Cardiac muscle cell (in vitro differentiated cells and primary cell): ENCODE measurements at places on chromosomes 13 and 19.

GRCh38 chr19:18594096-18594823, 5.7 kb downstream of the REX1BD start:
- H3K27me3 ChIP-seq, result peaks cover 4% of the 10 kb centered on the region
- H3K36me3 ChIP-seq, result no peaks in the 10 kb centered on the region
- H3K4me1 ChIP-seq, result no peaks in the 10 kb centered on the region

DNA sequence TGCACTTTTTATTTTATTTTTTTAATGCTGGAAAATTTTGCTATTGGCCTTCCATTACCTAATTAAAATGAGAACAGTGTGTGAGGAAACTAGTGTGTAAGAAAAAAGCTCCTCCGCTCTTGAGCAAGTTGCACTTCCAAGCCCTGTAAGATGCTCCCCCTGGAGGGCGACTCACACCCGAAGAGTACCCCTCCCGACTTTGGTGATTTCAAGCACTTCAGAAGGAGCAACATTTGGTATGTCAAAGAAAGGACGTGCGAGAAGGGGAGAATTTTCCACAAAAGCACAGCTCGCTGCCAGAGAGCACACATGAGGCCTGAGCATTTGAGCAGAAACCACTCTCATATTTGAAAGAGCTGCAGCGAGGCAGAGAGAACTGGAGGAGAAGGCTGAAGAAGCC, 504.4 kb downstream of the FGF9 start:
- H3K27me3 ChIP-seq, result no peaks in the 10 kb centered on the region
- no peaks in the 10 kb centered on the region for H3K4me1 ChIP-seq
- H3K36me3 ChIP-seq, result no peaks in the 10 kb centered on the region
- no peak for DNase-seq
- H3K4me3 ChIP-seq, result no peak overlapping the region

DNA sequence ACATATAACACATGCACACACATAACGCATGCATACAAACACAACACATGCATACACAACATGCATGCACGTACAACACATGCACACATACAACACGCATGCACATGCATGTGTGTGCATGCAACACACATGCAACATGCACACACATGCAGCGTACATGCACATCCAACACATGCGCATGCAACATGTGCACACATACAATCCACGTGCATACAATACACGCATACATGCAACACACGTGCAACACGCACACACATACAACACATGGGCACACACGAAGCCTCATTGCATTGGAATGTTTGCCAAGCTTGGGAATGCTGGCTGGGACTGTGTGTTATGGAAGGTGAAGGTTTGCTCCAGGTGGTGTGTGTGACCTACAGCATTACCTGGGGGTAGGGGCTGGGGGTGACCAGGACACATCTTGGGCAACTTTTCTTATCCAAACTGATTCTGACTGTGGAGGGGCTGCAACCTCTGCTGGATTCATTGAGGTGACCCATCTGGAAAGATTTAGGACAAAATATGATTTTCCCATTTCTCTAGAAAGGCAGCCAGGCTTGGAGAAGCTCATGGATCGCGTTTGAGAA, 58.9 kb downstream of the SPACA7 start:
- no peaks in the 10 kb centered on the region for H3K4me1 ChIP-seq
- H3K36me3 ChIP-seq, result no peaks in the 10 kb centered on the region
- DNase-seq, result no peak
- no peaks in the 10 kb centered on the region for H3K27me3 ChIP-seq
- H3K4me3 ChIP-seq, result no peak overlapping the region

- H3K27ac ChIP-seq, result no peak overlapping the region
- H3K36me3 ChIP-seq, result no peaks in the 10 kb centered on the region
- no peaks in the 10 kb centered on the region for H3K27me3 ChIP-seq
- no peak for DNase-seq
Observed at GRCh38 chr19:2046046-2046907, 4.8 kb downstream of the MKNK2 start.

GRCh38 chr13:23146006-23146405, 34.8 kb upstream of the SGCG start:
- no peak for DNase-seq
- no peaks in the 10 kb centered on the region for H3K36me3 ChIP-seq
- H3K4me3 ChIP-seq, result no peak overlapping the region
- no peak overlapping the region for H3K27ac ChIP-seq

GRCh38 chr13:111919849-111920248, 147.1 kb upstream of the SOX1 start:
- no peak overlapping the region for H3K4me3 ChIP-seq
- no peak for DNase-seq
- no peaks in the 10 kb centered on the region for H3K4me1 ChIP-seq
- H3K27me3 ChIP-seq, result peaks cover 30% of the 10 kb centered on the region

- no peaks in the 10 kb centered on the region for H3K27me3 ChIP-seq
- H3K4me1 ChIP-seq, result peaks cover 36% of the 10 kb centered on the region
- H3K36me3 ChIP-seq, result peaks cover 25% of the 10 kb centered on the region
- peak overlapping the region; percentile 31 for H3K27ac ChIP-seq
- peak; percentile 5 for DNase-seq
Observed at GRCh38 chr13:111247552-111247951, 72.9 kb upstream of the TEX29 start.

- no peak for DNase-seq
- H3K27ac ChIP-seq, result no peak overlapping the region
- no peaks in the 10 kb centered on the region for H3K36me3 ChIP-seq
- H3K27me3 ChIP-seq, result peaks cover 5% of the 10 kb centered on the region
- no peak overlapping the region for H3K4me3 ChIP-seq
Observed at GRCh38 chr19:39937094-39937720, 2.8 kb upstream of the FCGBP start.

DNA sequence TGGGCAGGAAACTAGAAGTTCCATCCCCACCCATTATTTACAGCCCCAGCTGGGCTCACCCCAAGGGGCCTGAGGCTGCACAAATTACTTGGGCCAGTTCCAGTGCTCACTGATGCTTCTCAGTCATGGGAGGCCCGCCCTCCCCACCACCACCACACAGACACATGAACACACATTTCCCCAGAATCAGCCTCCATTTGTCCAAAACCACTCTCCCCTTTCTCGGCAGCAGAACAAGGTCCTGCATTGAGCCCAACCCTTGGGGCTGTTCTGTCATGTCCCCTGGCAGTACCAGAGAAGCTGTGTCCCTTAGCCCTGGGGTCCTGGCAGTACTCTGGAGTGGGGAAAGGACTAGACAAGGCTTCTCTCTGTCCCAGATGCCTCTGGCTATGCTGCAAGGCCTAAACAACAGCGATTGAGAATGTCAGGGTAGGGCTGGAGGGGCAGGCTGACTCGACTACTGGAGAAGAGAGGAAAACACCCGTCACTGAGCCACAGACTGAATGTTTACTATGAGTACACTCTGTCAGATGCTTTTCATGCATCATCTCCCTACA, 21.8 kb downstream of the SAMD4B start:
- H3K4me3 ChIP-seq, result no peak overlapping the region
- H3K4me1 ChIP-seq, result no peaks in the 10 kb centered on the region
- peak; percentile 30 for DNase-seq
- H3K36me3 ChIP-seq, result peaks cover 30% of the 10 kb centered on the region

- no peaks in the 10 kb centered on the region for H3K27me3 ChIP-seq
- peak; percentile 22 for DNase-seq
- H3K36me3 ChIP-seq, result no peaks in the 10 kb centered on the region
- peak overlapping the region; percentile 70 for H3K27ac ChIP-seq
- peak overlapping the region; percentile 95 for H3K4me3 ChIP-seq
- H3K4me1 ChIP-seq, result peaks cover 4% of the 10 kb centered on the region
Observed at GRCh38 chr13:102597029-102597961, 509 bp downstream of the TPP2 start.

DNA sequence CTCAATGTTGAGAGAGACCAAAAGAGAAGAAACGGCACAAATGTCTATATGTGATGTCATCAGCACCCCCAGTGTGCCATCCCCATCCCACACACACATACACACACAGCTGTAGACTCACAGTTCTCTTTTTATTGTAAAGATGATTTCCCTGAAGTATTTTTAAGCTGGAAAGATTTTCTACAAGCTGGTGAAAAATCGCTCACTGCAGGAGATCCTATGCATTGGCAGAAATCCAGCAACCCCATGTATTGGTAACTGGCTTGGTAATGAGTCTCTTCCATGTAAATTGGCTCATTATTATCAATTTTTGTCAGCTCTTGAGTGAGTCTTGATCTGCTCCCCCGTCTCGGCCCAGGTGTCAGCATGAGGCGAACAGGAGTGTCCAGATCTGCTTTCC, 107.1 kb upstream of the UQCRFS1 start:
- no peaks in the 10 kb centered on the region for H3K36me3 ChIP-seq
- H3K27me3 ChIP-seq, result no peaks in the 10 kb centered on the region
- no peak overlapping the region for H3K4me3 ChIP-seq
- no peaks in the 10 kb centered on the region for H3K4me1 ChIP-seq
- DNase-seq, result no peak

DNA sequence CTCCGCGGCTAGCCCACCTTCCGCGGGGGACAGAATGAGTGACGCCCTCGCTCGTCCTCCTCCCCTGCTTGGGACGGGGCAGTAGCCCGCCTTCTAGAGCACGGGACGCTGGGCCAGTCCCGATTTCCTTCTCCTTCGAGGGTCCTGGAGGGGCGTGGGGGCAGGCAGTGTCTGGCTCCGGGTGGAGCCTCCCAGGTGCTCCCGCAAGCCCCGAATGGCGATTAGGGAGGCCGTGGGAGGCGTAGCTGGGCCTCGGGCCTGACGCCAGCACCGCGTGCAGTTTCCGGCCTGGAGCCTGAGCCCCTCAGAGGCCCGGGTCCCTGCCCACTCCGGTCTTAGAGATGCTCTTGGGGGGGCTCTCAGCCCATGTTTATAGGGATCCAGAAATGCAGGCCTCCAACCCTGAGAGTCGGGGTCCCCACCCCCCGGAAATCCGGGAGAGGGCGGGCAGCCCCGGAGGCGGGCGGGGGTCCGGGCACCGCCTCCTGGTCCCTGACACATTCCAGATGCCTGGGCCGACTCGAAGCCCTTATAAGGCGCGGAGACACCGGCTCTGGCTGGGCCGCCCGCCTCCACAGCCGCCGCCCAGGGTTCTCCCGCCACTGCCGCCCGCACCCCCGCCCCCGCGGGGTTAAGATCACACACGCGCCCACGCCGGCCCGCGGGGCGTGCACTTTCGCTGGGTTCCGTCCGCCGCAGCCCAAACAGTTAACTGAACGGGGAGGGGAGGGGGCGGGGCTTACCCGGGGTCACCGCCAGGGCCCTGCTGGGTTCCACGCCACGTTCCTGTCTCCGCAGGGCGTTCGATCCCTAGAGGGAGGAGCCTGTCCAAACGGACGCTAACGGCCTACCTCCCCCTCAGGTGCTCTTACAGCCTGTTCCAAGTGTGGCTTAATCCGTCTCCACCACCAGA, 1.5 kb downstream of the MYADM start:
- peaks cover 4% of the 10 kb centered on the region for H3K36me3 ChIP-seq
- peak overlapping the region; percentile 100 for H3K27ac ChIP-seq
- peak; percentile 98 for DNase-seq

GRCh38 chr19:29445246-29445645, 80.5 kb upstream of the VSTM2B start:
- no peak overlapping the region for H3K27ac ChIP-seq
- no peak for DNase-seq
- H3K4me3 ChIP-seq, result no peak overlapping the region
- no peaks in the 10 kb centered on the region for H3K36me3 ChIP-seq

- H3K27me3 ChIP-seq, result no peaks in the 10 kb centered on the region
- H3K4me1 ChIP-seq, result no peaks in the 10 kb centered on the region
- no peak overlapping the region for H3K27ac ChIP-seq
- H3K4me3 ChIP-seq, result no peak overlapping the region
- H3K36me3 ChIP-seq, result no peaks in the 10 kb centered on the region
- no peak for DNase-seq
Observed at GRCh38 chr13:111395511-111396393, 75.3 kb downstream of the TEX29 start.

DNA sequence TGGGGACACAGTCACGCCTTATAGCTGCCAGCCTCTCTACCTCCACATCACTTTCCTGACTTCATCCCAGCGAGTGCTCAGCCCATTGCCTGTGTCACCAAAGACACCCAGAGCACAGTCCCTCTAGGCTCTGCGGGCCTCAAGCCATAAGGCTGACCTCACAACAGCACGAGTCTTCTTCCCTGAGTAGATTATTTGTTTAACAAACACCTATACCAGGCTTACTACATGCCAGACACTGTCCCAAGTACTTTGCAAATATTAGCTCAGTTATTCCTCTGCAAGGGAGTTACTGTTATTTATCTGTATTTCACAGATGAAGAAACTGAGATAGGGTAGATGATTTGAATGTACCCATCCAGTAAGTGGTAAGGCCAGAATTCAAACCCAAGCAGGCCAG, 504.3 kb downstream of the COG6 start:
- no peak overlapping the region for H3K4me3 ChIP-seq
- no peak overlapping the region for H3K27ac ChIP-seq
- DNase-seq, result no peak
- H3K27me3 ChIP-seq, result no peaks in the 10 kb centered on the region
- no peaks in the 10 kb centered on the region for H3K36me3 ChIP-seq

DNA sequence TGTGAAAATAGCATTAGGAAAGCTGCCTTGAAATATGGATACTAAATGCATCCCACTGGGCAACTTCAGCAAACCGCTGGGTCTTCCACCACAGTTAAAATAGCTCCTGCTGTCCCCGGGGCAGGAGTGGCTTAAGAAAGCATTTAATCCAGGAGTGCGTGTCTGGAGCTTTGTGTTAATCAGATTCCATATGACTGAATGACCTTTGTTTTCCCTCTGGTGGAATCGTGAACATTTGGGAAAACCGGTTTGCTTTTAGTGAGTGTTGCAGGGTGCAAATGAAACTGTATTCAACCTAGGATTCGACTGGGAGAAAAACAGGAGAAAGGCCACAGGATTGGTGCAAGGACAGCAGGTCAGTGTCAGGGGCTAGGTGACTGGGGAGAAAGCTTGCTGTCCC, 237.6 kb upstream of the MAB21L1 start:
- DNase-seq, result no peak
- no peaks in the 10 kb centered on the region for H3K36me3 ChIP-seq
- no peak overlapping the region for H3K27ac ChIP-seq
- no peaks in the 10 kb centered on the region for H3K4me1 ChIP-seq

- H3K27me3 ChIP-seq, result no peaks in the 10 kb centered on the region
- H3K27ac ChIP-seq, result no peak overlapping the region
- no peak for DNase-seq
- no peaks in the 10 kb centered on the region for H3K36me3 ChIP-seq
Observed at GRCh38 chr13:110985541-110985940, 70.7 kb upstream of the ANKRD10 start.

GRCh38 chr13:106159295-106160195, 375.9 kb downstream of the EFNB2 start:
- H3K36me3 ChIP-seq, result no peaks in the 10 kb centered on the region
- no peaks in the 10 kb centered on the region for H3K27me3 ChIP-seq

DNA sequence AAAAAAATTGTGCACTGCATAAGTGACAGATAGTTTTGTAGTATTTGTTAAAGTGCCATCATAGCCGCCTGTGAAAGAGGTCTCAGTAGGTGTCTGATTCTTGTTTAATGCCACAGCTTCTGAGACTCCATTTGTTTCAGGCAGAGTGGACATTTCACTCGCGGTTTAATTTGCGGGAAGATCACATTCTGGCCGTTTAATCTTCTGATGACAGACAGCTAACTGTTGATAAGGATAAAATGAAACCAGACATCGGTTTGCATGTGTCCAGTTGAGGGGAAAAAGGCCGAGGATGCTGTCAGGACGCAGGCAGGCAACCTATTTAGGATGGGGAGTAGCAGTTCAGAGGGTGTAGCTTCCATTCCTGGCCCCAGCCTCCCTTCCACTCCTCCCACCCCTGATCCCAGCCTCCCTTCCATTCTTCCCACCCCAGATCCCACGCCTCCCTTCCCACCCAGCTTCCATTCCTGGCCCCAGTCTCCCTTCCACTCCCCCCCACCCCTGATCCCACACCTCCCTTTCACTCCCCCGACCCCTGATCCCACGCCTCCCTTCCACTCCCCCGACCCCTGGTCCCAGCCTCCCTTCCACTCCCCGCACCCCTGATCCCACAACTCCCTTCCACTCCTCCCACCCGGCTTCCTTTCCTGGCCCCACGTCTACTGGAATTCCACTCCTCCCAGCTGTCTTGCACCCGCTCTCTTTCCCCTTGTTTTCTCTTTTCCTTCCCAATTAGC, 23.8 kb downstream of the ATP11A start:
- H3K4me3 ChIP-seq, result no peak overlapping the region
- H3K4me1 ChIP-seq, result peaks cover 63% of the 10 kb centered on the region
- no peaks in the 10 kb centered on the region for H3K36me3 ChIP-seq
- peak; percentile 26 for DNase-seq
